ENCODE measurements at places on chromosomes 12 and 14. TPM values are rescaled to one million over a fixed set of nuclear protein-coding genes. Genes with fewer than 3 reads are reported as not detected.

PROX2 gene
- not detected for total RNA-seq

TSHR gene
- 0.41 TPM for total RNA-seq

RTL1 gene
- total RNA-seq: not detected

FAM181A gene
- 2.4 TPM for total RNA-seq

ANP32D gene
- total RNA-seq: not detected

BEST3 gene
- total RNA-seq: 1.6 TPM

SIRT4 gene
- 4.1 TPM for total RNA-seq

PAPLN gene
- total RNA-seq: 1.2 TPM

BIN2 gene
- total RNA-seq: 1.2 TPM

IRF2BPL gene
- total RNA-seq: 68.9 TPM

C1S gene
- 6.5 TPM for total RNA-seq

IL26 gene
- not detected for total RNA-seq

STXBP6 gene
- total RNA-seq: 37.9 TPM

NELL2 gene
- total RNA-seq: 2,116 TPM

NOVA1 gene
- total RNA-seq: 34.6 TPM

OR11H6 gene
- not detected for total RNA-seq

AKAP6 gene
- 102 TPM for total RNA-seq

ATP2A2 gene
- 149 TPM for total RNA-seq

LMNTD1 gene
- total RNA-seq: 1.2 TPM

HOXC10 gene
- not detected for total RNA-seq

ASCL1 gene
- 8.2 TPM for total RNA-seq

SMIM41 gene
- total RNA-seq: not detected

TAS2R19 gene
- total RNA-seq: 6.9 TPM

WNT5B gene
- 22.0 TPM for total RNA-seq

ALX1 gene
- total RNA-seq: under 0.01 TPM

CACNA2D4 gene
- total RNA-seq: not detected

LRRC10 gene
- total RNA-seq: not detected

SNAPC1 gene
- 6.5 TPM for total RNA-seq

SERPINA9 gene
- total RNA-seq: not detected

ZC2HC1C gene
- total RNA-seq: 2.4 TPM

RNASE12 gene
- not detected for total RNA-seq

LYZ gene
- 4.9 TPM for total RNA-seq

CIT gene
- 11.4 TPM for total RNA-seq

DEGS2 gene
- total RNA-seq: 0.41 TPM

ITGA5 gene
- 3.7 TPM for total RNA-seq

RNASE7 gene
- total RNA-seq: not detected

NRXN3 gene
- total RNA-seq: 44.8 TPM

EFCAB11 gene
- total RNA-seq: 5.3 TPM

KRT78 gene
- total RNA-seq: not detected

AKAP3 gene
- total RNA-seq: 4.1 TPM

MAP1LC3B2 gene
- total RNA-seq: 0.82 TPM

POTEM gene
- not detected for total RNA-seq
